ENCODE measurements at places on chromosomes 5 and 9.

DNA sequence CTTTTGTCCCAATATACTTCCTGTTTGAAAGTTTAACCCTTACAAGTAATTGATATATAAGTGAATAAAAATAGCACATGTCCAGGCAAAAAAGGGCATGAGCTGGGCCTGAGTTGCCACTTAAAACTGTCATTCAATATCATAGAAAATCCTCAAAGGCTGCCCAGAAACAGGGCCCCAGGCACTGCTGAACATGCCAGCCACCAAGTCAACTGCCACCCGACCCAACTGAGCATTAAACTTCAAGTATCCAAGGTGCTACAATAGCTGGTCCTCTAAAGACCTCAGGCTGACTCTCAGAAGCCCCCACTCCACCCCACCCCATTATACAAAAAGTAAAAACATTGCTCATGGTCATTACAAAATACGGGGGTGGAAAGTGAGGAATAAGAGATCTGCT is 83.7 kb downstream of the CEMIP2 start:
- no peak for DNase-seq

DNA sequence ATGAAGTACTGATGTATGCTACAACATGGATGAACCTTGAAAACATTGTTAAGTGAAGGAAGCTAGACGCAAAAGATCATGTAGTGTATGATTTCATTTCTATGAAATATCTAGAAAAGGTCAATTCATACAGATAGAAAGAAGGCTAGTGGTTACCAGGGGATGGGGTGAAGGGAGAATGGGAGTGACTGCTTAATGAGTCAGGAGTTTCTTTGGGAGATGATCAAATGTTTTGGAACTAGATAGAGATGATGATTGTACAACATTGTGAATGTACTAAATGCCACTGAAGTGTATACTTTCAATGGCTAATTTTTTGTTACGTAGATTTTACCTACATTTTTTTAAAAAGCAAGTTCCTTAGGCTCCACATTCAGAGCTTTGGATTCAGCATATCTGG is 14.9 kb upstream of the DELE1 start:
- no peak for DNase-seq

DNA sequence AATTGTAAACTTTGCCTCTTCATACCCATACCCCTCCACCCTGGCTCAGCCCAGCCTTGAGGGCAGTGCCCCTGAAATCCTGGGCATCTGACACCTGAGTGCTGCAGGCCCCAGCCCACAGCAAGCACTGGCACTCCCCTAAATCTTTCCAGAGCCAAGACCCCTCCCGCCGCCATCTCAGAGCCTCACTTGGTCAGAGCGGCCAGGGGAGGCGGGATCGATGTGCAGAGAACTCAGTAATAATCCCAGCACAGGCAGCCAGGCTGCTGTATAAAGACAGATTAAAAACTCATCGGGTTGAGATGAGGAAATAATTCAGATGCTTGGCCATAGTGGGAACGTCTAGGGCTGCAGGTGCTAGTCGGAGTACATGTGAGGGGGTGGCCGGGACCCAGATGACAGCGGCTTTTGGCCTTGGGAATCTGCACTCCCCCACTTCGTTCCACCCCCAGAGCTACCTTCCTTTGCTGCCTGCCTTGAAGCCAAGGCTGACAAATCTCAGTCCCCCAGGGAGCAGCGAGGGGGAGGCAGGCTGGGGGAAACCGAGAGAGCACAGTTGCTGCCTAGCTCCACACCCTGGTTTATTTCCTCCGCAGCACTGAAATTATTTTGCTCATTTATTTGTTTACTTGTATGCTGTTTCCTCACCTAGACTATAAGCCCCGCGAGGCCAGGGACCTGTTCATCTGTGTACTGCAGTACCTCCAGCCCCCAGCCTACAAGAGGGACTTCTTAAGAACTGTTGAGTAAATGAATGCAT is 19.5 kb upstream of the ARAP3 start:
- DNase-seq = no peak

DNA sequence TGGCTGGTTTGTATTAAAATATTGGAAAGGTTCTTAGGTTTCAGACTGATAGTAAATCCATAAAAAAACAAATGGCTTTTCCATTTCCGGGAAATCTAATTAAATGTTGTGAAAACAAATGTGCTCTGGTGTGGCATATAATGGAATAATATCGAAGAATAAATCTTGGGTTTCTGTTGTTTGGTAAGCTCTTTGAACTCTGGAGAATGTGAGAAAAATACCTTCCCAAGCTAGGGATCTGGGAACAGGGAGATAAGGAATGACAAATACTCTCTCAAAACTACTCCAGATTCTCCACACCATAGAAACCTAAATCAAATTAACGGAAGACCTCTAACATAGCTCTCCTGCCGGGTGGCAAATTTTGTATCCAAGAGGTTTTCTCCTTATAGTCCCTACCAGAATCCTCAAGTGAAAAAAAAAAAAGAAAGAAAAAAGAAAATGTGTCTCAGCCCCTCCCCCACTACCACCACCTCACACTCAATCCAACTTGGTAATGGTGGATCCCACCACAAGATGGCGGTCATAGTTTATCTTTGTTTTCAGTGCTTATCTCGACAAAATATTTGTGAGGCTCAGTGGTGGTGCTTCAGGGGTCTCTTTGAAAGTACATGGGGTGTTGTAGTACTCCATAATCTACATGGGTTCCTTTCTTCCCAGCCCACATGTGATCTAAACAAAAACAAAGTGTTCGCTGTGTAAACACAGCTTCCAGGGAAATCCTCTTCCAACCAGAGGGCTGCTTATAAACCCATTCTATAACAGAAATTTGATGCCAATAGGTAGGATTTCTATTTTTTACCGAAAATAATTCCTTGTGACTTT is 54.5 kb upstream of the FST start:
- DNase-seq = no peak

GRCh38 chr5:75460942-75461610 is 50.4 kb downstream of the CERT1 start:
- DNase-seq = no peak

GRCh38 chr5:157047898-157048297 is 11.0 kb downstream of the HAVCR1 start:
- no peak for DNase-seq

DNA sequence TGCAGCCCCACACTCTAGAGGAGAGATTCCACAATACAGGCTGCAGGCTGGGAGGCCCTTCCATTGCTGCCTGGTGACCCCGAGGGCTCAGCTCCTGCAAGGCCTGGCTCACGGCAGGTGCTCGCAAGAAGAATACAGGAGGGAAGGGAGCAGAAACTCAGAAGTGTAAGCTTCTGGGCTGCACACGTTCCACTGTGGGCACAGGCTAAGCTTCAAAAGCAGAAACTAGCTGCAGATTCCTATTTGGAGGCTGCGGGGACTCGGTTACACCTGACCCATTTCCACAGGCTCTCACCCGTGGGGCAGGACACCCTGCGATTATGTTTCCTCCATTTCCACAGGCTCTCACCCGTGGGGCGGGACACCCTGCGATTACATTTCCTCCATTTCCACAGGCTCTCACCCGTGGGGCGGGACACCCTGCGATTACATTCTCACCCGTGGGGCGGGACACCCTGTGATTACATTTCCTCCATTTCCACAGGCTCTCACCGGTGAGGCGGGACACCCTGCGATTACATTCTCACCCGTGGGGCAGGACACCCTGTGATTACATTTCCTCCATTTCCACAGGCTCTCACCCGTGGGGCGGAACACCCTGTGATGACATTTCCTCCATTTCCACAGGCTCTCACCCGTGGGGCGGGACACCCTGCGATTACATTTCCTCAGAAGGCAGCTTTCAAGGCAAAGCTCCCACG is 10.3 kb downstream of the LPCAT1 start:
- no peak for DNase-seq

DNA sequence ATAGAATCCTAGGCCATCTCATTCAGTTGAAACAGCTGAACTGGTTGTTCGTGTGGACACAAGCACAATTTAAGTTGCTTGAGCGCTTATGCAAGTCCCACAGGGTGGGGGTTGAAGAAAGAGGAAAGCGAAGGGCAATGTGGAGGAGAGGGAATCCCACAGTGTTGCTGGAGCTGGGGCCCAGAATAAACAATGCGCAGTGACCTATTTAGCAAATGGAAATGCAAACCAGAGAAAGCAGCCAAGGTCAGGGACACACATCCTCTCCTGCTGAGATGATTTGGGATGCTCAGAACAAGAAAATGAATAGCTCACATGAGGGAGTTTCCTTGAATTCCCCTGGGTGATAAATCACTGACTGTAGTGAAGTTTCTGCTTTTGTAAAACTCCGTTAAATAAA is 838.3 kb downstream of the TLE4 start:
- no peak for DNase-seq

DNA sequence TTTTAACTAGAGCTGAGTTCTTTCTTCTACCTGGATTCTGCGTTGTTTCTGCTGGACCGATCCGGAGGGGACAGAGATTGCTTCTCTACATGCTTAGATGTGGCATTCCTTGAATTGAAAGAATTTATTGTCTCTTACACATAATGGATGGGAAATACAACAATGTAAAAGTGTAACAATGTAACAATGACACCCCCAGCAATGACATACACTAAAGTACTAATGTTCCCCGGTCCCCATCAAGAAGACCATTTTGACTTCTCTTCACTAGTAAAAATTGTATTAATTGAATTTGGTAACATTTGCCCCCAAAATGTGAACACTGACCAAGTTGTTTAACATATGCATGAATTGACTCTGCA is 760.2 kb downstream of the TAF11L14 start:
- DNase-seq = no peak

DNA sequence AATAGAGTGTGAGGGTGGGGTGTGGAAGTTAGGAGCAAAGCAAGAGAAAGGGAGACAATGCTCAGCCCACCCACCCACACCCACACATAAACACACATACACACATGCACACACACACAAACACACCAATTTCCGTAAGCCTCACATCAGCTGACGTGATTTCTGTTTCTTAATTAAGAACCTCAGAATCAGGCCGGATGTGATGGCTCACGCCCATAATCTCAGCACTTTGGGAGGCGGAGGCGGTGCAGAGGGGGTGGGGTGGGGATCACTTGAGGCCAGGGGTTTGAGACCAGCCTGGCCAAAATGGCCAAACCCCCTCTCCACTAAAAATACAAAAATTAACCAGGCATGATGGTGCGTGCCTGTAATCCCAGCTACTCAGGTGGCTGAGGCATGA is 26.4 kb upstream of the PIK3R1 start:
- no peak for DNase-seq

- DNase-seq = no peak
These were observed 35.1 kb upstream of the ATG10 start for GRCh38 chr5:81936750-81937149.

- DNase-seq = no peak
These were observed 64.4 kb downstream of the SNX18 start for GRCh38 chr5:54581831-54582548.

DNA sequence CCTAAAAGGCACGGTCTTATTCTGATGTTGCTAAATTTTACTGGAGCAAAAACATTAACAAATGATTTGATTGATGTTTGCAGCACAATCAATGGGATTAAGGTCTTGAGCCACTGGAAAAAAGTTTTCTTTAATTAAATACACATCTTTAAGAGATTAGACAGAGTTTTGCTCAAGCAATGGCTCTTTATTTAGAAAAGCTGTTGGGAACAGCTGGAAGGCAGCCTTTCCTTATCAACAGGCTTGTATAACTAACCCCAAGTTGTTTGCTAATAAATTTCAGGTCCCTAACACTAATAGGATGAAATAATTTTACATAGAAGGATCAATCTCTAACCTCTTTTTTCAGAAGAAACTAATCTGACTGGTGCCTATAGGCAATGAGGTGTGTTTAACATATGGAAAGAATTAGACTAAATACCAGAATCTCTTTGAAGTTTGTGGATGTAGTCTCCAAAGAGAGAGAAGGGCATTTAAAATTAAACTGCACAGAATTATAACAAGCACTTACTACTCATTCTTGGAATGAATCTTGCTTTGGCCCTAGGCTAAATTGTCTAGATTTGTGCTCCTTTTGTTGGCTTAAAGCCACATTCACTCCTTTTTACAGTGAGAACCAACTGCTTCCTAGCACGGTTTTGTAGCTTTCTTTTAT is 67.3 kb upstream of the TNFAIP8 start:
- DNase-seq = no peak
